ENCODE measurements at places on chromosomes 16 and 17.
A peak's percentile ranks its signal among the peaks of the same experiment; 100 is the strongest.

DNA sequence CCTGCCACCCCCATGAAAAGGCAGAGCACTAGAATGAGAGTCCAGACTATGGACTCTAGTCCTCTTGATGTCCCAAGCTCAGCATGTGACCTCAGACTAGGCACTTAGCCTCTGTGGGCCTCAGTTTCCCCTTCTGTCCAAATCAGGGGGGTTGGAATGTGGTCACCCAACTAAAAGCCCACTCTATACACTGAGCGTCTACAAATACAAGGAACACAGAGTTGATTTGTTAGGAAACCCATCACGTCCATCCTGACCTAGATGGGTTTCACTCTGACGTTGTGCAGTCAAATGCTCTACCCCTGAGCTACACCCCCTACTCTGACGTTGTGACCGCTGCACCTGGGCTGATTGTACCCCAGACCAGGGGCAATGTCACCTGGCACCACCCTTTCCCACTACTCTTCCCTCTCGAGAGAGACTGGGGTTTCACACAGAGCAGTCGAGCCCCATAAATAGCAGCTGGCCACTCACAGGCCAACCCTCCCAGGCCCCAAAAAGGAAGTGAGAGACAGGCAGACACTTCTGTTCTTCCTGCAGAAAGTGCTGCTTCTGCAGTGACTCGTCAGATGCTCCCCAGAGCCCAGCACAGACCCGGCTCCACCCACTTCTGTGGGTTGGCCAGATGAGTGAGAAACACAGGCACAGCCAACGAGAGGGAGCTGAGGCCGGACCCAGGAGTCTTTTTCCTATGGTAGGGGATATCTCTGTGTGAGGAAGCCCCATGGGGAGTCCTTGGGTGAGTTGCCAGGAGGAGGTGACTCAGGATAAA is 16.1 kb upstream of the TNFRSF13B start:
- DNase-seq, result peak; percentile 83

- peak; percentile 38 for DNase-seq
These were observed 11.4 kb upstream of the APOH start for GRCh38 chr17:66240630-66241029.

DNA sequence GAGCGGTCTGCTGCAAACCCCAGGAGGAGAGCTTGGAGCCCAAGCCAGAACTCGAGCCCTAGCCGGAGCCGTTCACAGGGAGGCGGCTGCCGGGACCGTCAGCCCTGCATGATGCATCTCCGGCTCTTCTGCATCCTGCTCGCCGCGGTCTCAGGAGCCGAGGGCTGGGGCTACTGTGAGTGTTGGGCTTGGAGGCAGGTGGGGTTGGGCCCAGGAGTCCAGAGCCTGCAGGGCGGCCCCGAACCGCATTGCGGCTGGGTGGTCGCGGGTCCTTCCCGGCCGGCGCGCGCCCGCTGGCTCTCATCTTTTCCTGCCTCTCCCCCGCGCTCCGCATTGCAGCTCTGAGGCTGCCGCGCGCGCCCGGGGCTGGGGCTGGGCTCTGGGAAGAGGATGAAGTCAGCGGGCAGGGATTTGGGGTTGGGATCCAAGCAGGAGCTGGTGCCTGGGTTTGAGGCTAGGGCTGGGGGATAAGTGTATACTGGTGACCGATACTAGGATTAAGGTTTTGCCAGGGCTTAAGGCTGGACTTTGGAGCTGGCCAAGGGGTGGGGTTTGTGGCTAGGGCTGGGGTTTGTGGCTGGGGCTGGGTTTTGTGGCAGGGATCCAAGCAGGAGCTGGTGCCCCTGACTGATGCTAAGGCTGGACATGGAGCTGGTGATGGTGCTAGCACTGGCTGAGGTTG is 532 bp downstream of the CNTNAP1 start:
- peak; percentile 89 for DNase-seq

- no peak for DNase-seq
These were observed 55.6 kb downstream of the BAIAP2 start for GRCh38 chr17:81090361-81091136.

GRCh38 chr17:63262751-63263476 is 183.2 kb downstream of the CYB561 start:
- DNase-seq, result no peak

DNA sequence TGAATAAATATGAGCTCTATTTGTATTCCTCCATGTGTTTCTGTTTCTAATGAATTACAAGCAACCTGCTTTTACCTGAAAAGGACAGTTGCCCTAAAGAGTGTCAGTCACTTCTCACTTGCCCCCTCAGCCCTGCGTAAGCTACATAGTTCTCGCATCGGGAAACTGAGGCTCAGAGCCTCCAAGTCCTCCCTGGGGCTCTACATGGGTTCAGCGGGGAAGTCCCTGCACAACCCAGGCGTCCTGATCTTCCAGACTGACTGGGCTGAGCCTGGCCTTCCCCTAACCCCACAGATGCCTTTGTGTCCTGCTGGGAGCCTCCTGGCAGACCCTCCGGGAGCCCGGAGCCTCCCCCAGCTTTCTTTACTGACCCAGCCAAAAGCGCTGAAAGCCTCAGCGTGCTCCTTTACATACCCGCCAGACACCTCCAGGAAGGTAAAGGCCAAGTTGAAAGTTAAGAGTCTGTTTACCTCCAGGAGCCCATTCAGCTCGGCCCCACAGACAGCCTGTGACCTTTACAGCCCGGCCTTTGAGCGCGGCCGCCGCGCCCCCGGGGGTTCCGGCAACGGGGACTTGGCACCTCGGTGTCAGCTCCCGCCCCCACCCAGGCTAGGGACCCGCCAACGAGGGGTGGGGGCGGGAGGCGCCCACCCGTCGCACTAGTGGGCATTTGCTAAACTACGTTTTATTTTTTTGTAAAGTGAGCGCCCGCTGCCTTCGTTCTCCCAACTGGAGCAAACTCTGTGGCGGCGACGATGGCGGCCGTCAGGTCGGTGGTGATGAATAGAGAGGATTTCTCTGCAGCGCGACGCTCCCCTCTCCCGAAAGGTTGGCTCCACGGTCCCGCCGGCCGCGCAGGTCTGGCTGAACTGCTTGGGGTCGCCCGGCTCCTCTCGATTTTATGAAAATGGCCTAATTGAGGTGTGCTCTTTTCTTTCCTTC is 4.4 kb upstream of the HOXB13 start:
- no peak for DNase-seq

DNA sequence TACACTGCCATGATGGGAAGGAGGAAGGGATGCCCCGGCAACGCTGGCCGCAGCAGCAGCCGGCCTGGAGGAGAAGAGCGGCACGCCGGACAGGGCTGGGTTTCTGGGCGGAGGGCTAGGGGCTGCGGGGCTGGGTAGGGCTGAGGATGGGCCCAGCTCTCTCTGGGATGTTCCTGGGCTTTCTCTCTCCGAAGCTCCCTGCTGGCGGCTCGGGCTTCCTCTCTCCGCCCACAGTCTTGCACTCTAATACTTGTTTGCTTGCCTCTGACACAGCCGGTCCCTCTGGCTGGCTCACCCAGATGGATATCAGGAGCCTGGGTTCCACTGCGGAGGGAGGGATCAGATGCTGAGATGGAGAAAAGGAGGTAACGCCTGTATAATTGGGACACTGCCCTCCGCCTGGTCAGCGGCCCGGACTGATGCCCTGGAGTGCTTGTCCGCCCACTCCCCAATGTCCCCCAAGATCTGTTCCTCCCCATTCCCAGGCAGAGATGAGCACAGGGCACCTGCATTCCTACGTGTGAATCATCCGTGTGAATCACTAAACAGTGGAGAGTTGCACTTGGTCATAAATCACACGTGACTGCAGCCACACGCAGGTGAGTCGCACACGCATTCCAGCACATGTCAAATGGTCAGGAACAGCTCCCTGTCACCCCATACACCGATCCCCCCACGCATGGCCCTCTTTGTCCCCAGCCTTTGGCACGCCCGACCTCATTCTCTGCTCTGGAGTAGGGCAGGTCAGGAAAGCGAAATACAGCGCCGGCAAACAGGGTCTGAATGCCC is at the start of gene ALOXE3:
Gene ALOXE3 (minus strand): TSS at position 535 of the 789 bp plus-strand sequence. CDS start 524 bp downstream, at position 11.
- no peak for DNase-seq

GRCh38 chr17:46820592-46821450 is 2.3 kb upstream of the WNT3 start:
- DNase-seq, result no peak

DNA sequence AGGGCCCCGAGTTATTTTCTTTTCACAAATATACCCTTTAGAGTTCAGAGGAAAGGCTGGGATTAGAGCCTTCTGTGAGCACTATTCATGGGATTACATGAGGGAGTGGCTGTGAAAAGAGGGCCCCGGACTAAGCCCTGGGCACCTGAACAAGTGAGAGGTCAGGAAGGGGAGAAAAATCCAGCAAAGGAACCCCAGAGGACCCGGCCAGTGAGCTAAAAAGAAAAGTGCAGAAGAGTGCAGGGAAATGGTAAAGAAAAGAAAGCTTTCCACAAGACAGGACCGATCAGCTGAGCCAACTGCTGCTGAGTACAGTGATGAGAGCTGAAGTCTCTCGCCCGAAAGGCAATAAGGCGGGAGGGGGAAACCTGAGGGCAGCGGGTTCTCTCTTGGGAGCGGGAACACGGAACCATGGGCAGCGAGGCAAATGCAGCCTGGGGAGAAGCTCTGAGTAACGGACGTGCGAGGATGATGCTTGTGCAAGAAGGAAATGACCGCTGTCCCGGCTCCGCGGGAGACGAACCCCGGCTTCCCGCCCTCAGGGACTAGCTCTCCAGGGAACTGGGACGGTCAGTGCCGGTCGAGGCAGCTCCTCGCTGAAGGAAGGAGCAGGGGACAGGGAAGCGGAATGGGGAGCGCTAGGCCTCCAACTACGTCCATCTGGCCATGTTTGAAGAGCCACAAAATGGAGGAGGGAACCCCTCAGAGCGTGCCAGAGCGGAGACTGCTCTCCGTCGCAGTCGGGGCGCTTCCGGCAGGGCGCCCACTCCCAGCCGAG is 665 bp upstream of the ALDH3A2 start:
- DNase-seq, result peak; percentile 57

- DNase-seq, result no peak
These were observed 111.1 kb downstream of the SMG6 start for GRCh38 chr17:2192367-2193057.

GRCh38 chr16:57526498-57526897 is 9.9 kb downstream of the CCDC102A start:
- DNase-seq, result no peak

DNA sequence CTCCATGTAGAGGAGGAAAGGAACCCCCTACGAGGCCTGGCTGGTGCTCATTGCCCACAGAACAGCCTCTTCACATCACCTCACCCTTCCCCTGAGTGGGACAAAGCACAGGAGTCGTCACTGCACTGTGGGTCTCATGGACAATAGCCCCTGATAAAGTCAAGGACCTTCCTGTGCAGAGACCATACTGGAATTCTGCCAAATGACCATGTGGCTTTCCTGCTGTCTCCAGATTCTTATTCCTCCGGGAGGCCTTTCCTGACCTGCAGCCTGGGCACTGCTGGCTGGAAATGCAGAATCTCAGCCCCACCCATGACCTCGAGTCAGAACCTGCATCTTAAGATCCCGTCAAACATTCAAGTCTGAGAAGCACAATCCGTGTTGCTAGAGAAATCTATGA is 60.5 kb upstream of the ERN1 start:
- DNase-seq, result no peak

DNA sequence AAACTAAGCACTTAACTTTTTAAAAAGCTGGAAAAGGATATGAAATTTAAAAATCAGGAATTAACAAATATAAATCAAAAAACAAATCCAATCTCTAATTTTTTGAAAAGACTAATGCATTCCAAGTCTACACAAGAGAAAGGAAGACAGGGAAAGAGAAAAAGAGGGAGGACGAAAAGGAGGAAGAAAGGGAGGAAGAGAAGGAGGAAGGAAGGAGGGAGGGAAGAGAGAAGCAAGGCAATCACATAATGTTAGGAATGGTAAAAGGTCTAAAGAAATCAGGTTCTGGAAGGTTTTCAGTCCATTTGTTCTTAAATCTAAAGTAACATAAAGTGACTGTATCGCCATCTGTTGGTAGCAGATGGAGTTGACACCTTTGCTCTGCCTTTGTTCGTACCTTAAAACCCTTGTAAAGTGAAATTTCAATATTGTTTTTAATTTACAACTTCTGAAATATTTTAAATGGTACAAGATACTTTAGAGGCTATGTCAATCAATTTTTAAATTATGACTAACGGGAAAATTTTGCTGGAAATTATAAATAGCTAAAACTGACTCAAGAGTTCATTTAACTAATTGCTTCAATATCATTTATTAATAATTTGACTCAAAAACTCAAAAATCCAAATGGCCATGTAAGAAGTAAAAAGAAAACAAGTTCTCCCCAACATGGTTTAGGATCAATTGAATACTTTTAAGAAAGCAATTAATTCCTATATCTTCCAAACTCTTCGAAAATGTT is 20.4 kb upstream of the CDYL2 start:
- DNase-seq, result peak; percentile 26

- DNase-seq, result no peak
These were observed 1107.3 kb upstream of the EEF2KMT start for GRCh38 chr16:6204945-6205344.

GRCh38 chr17:82287868-82288801 is 14.6 kb upstream of the CSNK1D start:
- no peak for DNase-seq

DNA sequence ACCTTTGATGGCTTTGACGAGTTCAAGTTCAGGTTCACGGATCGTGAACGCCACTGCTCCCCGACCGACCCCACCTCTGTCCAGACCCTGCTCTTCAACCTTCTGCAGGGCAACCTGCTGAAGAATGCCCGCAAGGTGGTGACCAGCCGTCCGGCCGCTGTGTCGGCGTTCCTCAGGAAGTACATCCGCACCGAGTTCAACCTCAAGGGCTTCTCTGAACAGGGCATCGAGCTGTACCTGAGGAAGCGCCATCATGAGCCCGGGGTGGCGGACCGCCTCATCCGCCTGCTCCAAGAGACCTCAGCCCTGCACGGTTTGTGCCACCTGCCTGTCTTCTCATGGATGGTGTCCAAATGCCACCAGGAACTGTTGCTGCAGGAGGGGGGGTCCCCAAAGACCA is 17.6 kb downstream of the NOD2 start:
- DNase-seq, result no peak

- DNase-seq, result no peak
These were observed 32.7 kb downstream of the NFATC3 start for GRCh38 chr16:68117884-68118283.

DNA sequence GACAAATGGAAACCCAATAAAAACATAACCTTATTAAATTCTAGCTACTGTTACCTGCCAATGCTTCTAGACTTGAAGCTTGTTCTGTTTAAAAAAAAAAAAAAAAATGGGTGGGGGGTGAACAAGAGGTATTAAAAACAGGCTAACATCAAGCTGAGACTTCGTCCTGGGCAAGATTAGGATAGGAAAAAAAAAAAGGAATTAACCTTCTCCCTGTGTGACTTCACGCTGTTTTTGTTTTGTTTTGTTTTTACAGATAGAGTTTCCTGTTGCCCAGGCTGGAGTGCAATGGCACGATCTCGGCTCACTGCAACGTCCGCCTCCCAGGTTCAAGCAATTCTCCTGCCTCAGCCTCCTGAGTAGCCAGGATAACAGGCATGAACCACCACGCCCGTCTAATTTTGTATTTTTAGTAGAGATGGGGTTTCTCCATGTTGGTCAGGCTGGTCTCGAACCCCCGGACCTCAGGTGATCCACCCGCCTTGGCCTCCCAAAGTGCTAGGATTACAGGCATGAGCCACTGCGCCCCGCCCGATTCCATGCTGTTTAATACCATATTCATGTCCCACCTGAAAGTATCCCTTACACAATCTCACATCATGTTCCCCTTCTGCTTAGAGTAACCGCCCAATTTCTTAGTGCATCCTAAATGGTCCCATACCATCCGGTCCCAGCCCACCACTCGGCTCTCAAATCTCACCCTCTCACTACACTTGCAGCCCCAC is 2.2 kb downstream of the USP31 start:
- DNase-seq, result no peak

- no peak for DNase-seq
These were observed 18.6 kb downstream of the ST6GALNAC2 start for GRCh38 chr17:76566988-76567431.

- no peak for DNase-seq
These were observed 7.0 kb downstream of the CBLN1 start for GRCh38 chr16:49274591-49274990.
